GM23248 (cell line): ENCODE measurements at places on chromosomes 11 and 22.

DNA sequence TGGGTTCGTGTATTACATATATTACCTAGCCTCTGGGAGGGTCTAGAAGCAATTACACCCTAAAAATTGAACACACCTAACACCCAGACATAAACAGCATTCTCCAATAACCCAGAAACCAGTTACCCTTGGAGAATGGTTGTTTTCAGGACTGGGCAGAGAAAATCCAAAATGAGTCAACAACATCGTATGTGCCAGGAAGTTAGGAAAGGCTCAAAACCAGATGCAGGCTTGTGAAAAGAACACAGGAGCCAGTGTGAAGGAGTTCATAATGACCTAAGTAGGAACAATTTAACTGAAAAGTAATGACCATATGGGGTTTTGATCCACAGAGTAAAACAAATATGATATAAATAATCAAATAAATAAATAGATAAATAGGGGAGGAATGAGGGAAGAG is 5.1 kb upstream of the CLPB start:
- DNase-seq, result peak; percentile 91

DNA sequence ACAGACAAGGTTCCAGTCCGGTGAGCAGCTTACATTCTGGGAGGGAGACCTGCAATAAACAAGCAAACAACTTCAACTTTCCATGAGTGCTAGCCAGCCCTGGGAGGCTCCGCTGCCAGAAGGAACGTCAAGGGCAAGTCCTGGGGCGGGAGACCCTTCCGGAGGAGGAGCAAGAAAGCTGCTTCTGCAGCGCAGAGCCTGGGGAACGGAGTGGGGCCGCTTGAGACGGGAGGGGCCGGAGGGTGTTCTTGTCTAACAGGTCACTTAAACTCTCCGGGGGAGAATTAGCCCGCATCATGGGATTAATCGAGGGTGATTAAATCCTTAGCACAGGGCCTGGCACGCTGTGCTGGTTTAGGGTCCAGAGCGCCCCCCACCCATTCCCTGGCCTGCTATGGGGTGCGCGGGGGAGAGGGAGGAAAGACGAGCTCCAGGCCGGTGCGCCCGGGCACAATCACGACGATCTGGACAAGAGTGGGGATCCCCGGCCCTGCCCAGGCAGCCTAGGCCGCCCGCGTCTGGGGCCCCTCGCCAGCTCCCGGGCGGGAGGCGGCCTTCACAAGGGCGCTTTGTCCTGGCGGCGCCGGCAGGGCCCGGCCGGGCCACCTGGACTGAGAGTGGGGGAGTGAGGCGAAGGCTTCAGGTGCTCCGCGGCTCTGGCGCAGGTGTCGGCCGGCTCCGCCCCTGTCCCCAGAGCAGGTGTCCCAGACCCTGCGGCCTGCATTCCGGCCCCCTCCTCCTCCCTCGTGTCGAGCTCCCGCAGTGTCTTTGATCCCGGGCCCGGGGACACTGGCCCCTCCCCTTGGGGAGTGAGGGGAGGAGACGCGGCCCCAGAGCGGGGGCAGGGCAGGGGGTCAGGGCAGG is 663 bp upstream of the LARGE2 start:
- DNase-seq, result no peak

GRCh38 chr22:45922256-45922655 is 54.7 kb downstream of the WNT7B start:
- no peak for DNase-seq

DNA sequence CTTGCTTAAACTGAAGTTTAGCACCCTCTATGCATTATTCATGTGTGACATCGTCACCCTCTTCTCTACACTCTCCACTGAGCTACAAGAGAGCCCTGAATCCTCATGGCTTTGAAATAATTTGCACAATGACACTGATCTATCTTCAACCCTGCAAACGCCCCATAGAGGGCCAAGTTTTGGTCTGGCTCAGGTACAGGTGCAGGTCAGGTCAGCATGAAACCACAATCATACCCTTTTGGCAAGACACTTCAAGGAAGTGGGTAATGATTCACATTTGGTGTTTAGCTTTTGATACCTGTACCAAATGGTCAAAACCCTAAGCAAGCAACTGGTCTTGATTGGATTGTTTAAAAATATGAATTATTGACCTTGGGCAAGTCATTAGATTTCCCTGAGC is 122.2 kb upstream of the CADM1 start:
- no peak for DNase-seq

DNA sequence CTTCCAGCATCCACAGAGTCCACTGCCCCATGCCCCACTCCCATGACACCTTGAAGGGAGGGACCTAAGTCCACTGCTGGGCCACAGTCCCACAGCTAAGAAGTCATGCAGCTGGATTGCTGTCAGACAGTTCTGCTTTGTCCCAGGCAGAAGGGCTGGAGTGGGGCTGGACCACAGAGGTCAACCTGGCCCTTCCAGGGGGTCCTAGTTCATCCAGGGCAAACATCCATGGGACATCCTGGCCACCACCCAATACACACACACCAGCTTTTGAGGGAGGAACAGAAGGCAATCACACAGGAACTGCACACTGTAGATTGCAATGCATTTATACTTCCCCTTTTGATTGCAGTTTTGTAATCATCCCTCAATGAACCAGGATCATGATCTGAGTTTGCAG is 11.3 kb upstream of the APOL4 start:
- no peak for DNase-seq

- DNase-seq, result no peak
Observed at GRCh38 chr11:66263231-66263630, 5.2 kb upstream of the RAB1B start.

- no peak for DNase-seq
Observed at GRCh38 chr11:72782081-72782920, 11.5 kb downstream of the STARD10 start.

DNA sequence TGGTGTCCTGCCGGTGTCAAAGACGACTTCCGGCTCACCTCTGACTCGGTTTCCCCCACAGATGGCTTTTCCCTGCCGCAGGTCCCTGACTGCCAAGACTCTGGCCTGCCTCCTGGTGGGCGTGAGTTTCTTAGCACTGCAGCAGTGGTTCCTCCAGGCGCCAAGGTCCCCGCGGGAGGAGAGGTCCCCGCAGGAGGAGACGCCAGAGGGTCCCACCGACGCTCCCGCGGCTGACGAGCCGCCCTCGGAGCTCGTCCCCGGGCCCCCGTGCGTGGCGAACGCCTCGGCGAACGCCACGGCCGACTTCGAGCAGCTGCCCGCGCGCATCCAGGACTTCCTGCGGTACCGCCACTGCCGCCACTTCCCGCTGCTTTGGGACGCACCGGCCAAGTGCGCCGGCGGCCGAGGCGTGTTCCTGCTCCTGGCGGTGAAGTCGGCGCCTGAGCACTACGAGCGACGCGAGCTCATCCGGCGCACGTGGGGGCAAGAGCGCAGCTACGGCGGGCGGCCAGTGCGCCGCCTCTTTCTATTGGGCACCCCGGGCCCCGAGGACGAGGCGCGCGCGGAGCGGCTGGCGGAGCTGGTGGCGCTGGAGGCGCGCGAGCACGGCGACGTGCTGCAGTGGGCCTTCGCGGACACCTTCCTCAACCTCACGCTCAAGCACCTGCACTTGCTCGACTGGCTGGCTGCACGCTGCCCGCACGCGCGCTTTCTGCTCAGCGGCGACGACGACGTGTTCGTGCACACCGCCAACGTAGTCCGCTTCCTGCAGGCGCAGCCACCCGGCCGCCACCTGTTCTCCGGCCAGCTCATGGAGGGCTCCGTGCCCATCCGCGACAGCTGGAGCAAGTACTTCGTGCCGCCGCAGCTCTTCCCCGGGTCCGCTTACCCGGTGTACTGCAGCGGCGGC is 5.5 kb downstream of the B3GNT6 start:
- DNase-seq, result peak; percentile 65

GRCh38 chr11:18361154-18361553 is 33.2 kb upstream of the LDHA start:
- no peak for DNase-seq

GRCh38 chr11:531919-532526 is 3.4 kb downstream of the HRAS start:
- DNase-seq, result no peak

DNA sequence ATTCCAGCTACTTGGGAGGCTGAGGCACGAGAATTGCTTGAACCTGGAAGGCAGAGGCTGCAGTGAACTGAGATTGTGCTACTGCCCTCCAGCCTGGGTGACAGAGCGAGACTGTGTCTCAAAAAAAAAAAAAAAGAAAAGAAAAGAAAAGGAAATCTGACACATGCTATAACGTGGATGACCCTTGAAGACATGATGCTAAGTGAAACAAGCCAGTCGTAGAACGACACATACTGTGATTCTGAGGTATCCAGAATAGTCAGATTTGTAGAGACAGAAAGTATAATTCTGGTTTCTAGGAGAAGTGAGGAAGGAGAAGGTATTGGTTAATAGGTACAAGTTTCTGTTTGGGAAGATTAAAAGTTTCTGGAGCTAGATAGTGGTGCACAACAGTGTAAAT is 6.7 kb upstream of the APOA5 start:
- no peak for DNase-seq

- no peak for DNase-seq
Observed at GRCh38 chr11:57341250-57341808, 3.2 kb downstream of the P2RX3 start.

GRCh38 chr11:97685695-97686094 is 1295.9 kb downstream of the JRKL start:
- DNase-seq, result no peak

- no peak for DNase-seq
Observed at GRCh38 chr22:42892156-42892555, 35.1 kb upstream of the ARFGAP3 start.

GRCh38 chr11:66119348-66120133 is 49.5 kb downstream of the PACS1 start:
- peak; percentile 80 for DNase-seq

DNA sequence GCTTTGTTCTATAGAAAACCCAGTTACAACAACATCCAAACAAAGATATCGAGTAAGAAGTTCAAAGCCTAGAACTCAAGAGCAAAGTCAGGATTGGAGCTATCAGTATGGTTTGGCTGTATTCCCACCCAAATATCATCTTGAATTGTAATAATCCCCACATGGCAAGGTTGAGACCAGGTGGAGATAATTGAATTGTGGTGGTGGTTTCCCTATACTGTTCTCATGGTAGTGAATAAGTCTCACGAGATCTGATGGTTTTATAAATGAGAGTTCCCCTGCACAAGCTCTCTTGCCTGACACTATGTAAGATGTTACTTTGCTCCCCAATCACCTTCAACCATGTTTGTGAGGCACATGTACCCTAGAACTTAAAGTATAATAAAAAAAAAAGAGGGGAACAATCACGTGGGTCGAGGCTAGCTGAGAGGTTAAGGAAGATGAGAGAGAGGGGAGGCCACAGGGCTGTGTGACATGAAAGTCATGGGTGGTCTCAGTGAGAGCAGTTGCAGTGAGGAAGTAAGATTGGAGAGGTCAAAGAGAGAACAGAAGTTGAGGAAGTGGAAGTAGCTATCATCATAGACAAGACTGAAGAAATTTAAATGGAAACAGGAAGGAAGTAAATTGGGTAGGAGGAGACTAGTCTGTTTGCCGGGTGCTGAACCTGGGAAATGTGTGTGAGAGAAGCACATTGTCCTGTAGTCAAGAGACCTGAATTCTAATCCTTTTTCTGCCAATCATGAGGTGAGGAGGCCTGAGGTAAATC is 80.1 kb upstream of the CD44 start:
- no peak for DNase-seq

DNA sequence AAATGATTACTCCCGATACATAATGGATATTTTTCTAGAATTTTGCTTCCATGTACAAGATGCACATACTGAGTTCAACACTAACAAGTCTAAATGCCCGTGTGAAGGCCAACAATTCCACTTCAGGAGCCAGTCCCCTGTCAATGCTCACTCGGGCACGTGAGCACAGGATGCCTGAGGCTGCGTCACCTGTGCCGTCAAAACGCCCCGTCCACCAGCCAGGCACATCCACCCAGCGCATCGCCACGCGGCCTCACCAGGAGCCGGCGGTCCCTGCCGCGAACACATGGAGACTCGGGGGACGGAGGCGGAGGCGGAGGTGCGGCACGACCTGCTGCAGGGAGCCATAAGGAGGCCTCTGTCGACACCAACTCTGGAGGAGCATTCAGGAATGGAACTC is 9.8 kb downstream of the TOLLIP start:
- no peak for DNase-seq

- DNase-seq, result no peak
Observed at GRCh38 chr22:17269224-17269606, 50.0 kb upstream of the ADA2 start.

- no peak for DNase-seq
Observed at GRCh38 chr11:60971520-60971919, at the start of gene CD6. CD6 (plus strand) TSS chr11:60971680; CDS start chr11:60971866, 186 bp downstream.

GRCh38 chr22:24155627-24156140 is 25.6 kb upstream of the SUSD2 start:
- peak; percentile 93 for DNase-seq

GRCh38 chr11:31969359-31969702 is 121.5 kb upstream of the RCN1 start:
- no peak for DNase-seq
